A549 treated with CpdA at 1 μM for 4 hours (cell line): ENCODE measurements at places on chromosomes 12 and 14. TPM values are rescaled to one million over a fixed set of nuclear protein-coding genes. Genes with fewer than 3 reads are reported as not detected.

The EXOC3L4 gene
- total RNA-seq, result 0.94 to 1.6 TPM (median 1.5 TPM) in 5 replicates

The GLIPR1L1 gene
- total RNA-seq, result not detected in 5 replicates

The RNASE13 gene
- not detected in 5 replicates for total RNA-seq

The PRH2 gene
- total RNA-seq, result 0.24 to 0.34 TPM (median 0.31 TPM) in 3 of 5 replicates, not detected in the others

The PTPN21 gene
- total RNA-seq, result 8.1 to 8.9 TPM (median 8.5 TPM) in 5 replicates

The PHC1 gene
- 8.9 to 14.6 TPM (median 11.5 TPM) in 5 replicates for total RNA-seq

The UNC79 gene
- total RNA-seq, result 0.02 TPM in 3 of 5 replicates, not detected in the others

The SLC17A8 gene
- total RNA-seq, result not detected in 5 replicates

The KLRC1 gene
- 0.06 TPM in 1 of 5 replicates, not detected in the others for total RNA-seq

The PZP gene
- not detected in 5 replicates for total RNA-seq

The PRIMA1 gene
- 0.21 to 0.40 TPM (median 0.31 TPM) in 5 replicates for total RNA-seq

The SLCO1B1 gene
- 0.26 to 0.53 TPM (median 0.37 TPM) in 5 replicates for total RNA-seq

The IL23A gene
- 0.29 to 1.2 TPM (median 0.56 TPM) in 5 replicates for total RNA-seq

The BCAT1 gene
- 10.0 to 12.6 TPM (median 11.1 TPM) in 5 replicates for total RNA-seq

The TAS2R8 gene
- total RNA-seq, result not detected in 5 replicates

The RHOJ gene
- not detected in 5 replicates for total RNA-seq

The POTEG gene
- total RNA-seq, result not detected in 5 replicates

The TMPRSS12 gene
- total RNA-seq, result not detected in 5 replicates

The PTPRB gene
- 0.50 to 1.2 TPM (median 0.92 TPM) in 5 replicates for total RNA-seq

The AREL1 gene
- 22.2 to 30.3 TPM (median 27.1 TPM) in 5 replicates for total RNA-seq

The NOS1 gene
- total RNA-seq, result 0.52 to 0.92 TPM (median 0.61 TPM) in 5 replicates

The GPRC5D gene
- total RNA-seq, result not detected in 5 replicates

The AICDA gene
- 0.08 to 0.20 TPM (median 0.15 TPM) in 5 replicates for total RNA-seq

The RNASE7 gene
- not detected in 5 replicates for total RNA-seq

The CLEC6A gene
- not detected in 5 replicates for total RNA-seq

The SCNN1A gene
- 2.6 to 6.0 TPM (median 3.6 TPM) in 5 replicates for total RNA-seq

The A2M gene
- 0.47 TPM in 1 of 5 replicates, not detected in the others for total RNA-seq

The KITLG gene
- 8.9 to 13.8 TPM (median 10.7 TPM) in 5 replicates for total RNA-seq
